ENCODE measurements at places on chromosomes 3 and 15.

DNA sequence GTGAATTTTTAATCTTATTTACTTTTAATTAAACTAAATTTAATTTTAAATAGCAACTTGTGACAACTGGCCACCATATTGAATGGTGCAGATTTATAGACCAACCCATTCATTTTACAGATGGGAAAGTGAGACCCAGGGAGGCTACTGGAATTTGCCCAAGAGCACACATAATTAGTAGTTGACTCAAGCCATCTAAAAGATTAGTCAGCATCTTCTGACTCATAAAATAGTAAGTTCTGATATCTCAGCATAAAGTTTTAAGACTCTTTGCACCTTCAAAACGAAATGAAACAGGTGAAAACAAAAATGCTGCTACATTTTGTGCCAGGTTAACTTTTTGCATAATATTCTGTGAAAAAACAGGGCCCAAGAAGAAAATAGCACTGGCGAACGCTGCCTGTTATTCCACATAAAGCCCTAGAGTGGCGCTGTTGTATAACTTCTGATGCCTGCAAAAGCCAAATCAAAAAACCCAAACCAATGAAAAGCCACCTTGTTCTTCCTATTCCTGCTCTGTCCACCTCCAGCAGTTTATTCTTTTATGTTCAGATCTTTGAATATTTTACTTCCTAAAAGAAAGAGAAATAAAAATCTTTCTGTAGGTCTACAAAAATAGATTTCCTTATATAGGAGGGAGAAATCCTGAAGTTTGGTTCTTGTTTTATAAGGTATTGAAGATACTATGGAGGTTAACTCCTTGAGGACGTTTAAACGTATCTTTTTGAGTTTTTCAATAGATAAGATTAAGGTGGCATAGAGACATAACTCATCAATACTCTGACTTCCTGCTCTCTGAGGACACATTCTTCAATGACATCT, 62.8 kb downstream of the OTOL1 start:
- DNase-seq: no peak

- DNase-seq: no peak
Measured at GRCh38 chr15:92646216-92646615, 9.4 kb downstream of the FAM174B start.

DNA sequence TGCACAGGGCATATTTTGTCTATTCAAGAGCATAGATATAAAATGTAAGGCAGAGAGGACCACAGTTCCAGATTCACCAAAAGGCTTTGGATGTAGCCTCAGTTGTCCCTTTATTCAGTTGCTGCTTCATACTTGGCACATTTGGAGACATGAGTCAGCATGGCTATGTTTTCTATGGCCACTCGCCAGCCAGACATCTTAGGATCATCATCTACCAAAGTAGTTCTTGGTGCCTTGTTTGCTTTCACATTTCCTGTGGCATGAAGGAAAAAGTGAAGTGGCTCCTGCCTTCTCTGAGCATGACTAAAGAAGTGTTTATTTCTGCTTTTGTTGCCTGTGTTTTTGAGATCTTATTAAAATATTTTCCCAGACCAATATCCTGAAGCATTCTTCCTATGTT, 7.2 kb downstream of the SUSD5 start:
- no peak for DNase-seq

DNA sequence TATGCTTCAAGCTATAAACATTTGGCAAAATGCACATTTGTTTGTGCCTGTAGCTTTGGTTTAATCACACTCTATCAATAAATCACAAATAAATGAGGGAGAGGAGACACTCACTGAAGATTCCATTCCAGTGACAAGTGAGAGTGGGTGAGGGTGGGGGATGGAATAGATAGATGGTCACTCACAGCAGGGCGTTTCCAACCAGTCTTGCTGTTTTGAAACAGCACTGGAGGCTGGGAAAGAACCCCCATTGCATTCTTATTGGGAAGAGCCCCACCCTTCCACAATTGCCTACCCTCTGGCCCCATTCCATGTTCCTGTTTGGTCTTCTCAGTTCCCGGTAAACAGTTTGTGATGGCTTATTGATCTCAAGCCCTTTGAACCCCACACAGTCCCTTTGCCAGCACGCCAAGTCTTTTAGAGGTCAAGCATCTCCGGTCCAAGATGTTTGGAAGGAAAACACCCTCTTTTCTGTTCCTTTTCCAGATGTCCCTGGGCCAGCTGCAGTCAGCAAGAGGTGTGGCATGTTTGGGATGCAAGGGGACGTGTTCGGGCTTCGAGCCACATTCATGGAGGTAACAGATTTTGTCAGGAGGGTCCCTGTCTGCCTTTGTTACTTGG, 30.7 kb downstream of the LMCD1 start:
- DNase-seq: no peak

DNA sequence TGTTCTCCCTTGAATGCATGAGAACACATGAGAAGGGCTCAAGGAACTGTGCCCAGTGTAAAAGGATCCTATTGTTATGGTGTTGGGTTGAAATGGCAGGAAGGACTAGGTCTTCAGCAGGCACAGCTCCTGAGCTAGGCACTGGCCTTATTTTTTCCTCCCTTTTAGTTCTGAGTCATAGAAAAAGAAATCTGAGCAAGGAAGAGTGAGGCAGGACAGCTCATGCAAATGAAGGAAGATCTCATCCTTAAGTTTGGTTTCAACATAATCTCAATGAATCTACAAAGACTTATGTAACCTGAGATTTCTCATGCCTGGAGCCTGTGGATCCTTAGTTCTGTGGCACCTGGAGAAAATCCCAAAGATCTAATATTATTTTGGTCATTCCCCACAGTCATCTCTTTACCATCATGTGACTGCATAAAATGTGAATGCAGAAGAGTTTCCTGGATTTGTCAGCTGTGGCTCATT, 188.6 kb upstream of the TBL1XR1 start:
- no peak for DNase-seq

DNA sequence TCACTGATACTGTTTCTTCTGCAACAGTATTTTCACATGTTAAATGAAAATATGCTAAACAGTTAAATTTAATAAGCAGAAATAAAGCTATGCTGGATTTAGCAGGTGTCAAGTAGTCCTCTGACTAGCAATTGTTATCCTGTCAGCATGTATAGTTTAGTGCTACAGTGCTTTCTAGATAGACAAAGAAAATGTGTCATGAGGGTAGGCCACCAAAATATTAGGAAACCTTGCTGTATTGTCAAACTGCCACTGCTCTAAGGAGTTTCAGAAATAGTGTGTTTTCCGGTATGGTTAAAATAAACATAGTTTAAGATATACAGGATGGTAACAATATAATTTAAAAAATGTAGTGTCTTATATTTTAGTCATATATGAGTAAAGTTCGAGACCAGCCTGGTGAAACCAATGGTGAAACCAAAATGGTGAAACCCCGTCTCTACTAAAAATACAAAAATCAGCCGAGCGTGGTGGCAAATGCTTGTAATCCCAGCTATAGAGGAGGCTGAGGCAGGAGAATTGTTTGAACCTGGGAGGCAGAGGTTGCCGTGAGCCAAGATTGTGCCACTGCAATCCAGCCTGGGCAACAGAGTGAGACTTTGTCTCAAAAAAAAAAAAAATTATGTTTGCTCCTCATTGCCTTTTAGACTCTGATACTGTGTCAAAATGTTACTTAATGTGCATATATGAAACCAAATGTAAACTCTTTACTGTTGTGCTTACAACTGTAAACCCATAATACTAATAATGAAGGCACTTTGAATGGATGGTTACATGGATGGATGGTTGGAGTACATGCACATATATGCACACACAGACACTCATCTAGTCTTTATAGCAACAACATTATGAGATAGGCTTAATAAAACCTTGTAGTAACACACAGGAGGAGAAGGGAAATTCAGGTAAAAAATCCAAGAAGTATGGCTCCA, 204.8 kb downstream of the RSRC1 start:
- no peak for DNase-seq

- no peak for DNase-seq
Measured at GRCh38 chr15:27500206-27500605, 529.2 kb downstream of the GABRG3 start.

DNA sequence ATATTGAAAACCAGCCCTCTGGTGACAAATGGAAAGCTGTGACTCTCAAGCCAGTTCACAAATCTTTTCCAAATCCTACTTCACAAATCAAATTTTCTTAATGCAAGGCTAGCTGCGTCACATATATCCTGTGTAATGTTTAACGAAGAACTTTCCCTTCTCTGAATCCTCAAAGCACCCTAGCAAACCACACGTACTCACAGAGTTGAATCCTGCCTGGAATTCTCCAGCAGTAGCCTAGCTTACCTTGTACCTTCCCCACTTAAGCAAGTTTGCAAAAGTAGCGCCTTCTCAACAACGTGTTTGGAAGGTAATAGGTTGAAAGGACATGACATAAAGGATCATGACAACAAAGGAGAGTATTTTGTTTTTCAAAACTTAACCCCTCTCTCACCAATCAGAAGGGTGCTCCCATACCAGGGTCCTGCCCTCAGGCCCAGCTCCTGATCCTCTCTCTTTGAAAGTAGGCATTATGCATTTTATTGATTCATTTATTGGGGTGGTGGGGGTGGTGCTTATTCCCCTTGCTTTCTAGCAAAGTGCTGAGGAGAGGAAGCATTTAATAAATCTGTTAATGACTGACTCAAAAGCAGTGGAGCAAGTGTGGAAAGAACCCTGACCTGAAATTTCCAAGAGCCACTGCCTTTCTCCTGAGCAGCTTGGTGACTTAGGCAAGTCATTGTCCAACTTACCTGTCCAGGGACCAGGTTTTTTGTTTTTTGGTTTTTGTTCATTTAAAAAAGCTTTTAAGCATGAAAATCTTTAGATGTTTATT, 531.6 kb downstream of the MECOM start:
- no peak for DNase-seq

- no peak for DNase-seq
Measured at GRCh38 chr15:64067564-64068030, 21.3 kb upstream of the DAPK2 start.

- no peak for DNase-seq
Measured at GRCh38 chr15:78909791-78910228, 35.0 kb downstream of the CTSH start.

DNA sequence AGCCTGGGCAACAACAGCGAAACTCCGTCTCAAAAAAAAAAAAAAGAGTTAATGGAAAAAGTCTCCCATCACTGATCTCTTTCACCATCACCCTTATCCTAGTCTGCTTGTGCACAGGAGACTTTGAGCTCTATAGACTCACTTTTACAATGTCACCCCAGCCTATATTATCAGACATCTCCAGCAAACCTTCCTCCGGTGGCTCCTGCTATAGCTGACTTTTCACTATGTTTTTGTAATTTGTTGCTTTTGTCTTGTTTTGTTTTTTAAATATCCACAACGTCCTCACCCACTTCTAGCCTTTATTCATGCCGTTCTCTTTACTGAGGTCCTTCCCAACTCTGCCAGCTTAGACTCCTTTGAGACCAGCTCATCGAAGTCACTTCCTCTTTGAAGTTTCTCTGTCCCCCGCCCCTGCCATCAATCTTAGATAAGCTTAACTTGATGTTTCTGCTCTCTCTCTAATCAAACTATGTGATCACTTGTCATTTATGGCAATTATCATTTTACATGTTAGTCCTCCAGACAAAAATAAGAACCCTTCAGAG, 82.7 kb upstream of the CHD2 start:
- DNase-seq: no peak

DNA sequence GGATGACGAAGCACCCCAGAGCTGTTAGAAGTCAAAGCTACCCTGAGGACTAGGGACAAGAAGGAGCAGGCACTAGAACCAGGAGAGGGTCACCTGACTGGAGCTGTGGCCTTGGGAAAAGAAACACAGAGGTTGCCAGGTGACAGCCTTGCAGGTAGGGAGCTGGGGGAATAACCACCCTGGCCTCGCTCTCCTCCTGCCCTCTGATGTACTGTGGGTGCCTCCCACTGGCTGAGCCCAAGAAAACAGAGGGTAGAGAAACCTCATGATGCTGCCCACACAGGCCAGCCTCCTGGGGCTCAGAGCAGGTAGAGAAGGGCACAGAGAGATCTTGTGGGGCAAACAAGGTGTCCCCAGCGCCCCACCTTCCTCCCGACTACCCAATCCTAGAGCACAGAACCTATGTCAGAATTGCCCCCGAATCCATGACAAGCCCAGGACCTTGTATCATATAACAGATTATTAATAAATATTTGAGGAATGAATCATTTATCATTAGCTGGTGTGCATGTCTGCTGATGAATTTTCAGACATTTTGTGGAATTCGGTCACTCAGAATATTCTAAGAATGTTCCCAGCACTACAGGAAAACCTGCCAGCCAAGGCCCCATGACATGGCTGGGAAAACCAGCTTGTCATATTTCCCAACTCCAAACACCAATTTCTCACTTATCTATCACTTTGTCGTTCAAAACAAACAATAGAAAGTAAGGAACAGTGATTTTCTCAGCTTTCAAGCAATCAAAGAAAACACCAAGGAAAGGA, 59.8 kb upstream of the MEX3B start:
- DNase-seq: peak; percentile 53

- DNase-seq: no peak
Measured at GRCh38 chr3:119595639-119596334, 1.9 kb upstream of the PLA1A start.

DNA sequence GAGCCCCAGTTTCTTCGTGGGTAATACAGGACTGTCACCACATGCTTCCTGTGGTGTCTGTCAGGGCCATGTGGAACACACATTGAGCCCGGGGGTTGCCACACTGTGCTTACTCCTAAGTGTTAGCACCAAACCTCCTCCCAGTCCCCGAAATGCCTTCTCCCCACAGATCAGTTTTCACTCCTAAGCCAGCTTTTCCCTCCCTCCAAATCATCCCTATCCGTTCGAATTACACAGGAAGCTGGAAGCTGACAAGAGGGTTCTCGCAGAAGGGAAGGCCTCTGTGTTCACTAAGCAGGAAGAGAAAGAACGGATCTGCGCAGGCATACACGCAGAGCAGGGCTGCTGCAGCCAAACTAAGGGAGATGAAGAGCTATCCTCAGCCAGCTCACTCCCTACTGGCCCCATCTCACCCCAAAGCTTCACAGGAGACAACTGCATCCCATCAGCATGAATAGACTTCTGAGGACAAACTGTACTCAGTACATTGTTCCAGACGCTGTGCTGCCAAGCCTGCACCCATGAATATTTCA, 32.3 kb downstream of the XXYLT1 start:
- DNase-seq: no peak

DNA sequence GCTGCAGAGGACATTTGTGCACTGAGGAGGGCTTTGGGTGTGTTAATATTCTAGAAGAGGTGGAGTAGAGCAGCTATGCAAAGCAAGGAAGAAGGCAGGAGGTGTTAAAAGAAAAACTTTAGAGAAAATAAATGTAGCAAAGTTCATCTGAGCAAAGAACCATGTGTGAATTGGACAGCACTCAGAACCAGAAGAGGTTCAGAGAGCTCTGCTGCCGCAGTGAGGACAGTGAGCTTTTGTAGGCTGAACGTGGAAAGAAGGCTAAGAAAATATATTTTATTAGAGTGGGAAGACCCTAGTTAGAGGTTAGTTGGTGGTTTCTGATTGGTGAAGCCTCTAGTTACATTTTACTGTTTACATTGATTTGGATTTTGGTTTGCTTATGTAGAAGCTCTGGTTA, 50.7 kb downstream of the ST6GAL1 start:
- DNase-seq: no peak

GRCh38 chr15:59312205-59312604, 60.5 kb downstream of the MYO1E start:
- DNase-seq: no peak

- no peak for DNase-seq
Measured at GRCh38 chr3:162632672-162633071, 1136.1 kb downstream of the OTOL1 start.
